Renal pelvis (tissue), 12 donors: ENCODE measurements at places on chromosomes 1 and 21. TPM values are rescaled to one million over a fixed set of nuclear protein-coding genes. Genes with fewer than 3 reads are reported as not detected.

The MSH4 gene
- 0.21 TPM for polyA plus RNA-seq

The MTARC2 gene
- 47.8 TPM for polyA plus RNA-seq

The FCAMR gene
- 6.8 TPM for polyA plus RNA-seq

The FBXO42 gene
- 21.8 TPM for polyA plus RNA-seq

The PRDX6 gene
- 366 TPM for polyA plus RNA-seq

The TCHHL1 gene
- polyA plus RNA-seq, result not detected

The OR6N2 gene
- not detected for polyA plus RNA-seq

The VSIG8 gene
- 0.49 TPM for polyA plus RNA-seq

The C1QTNF12 gene
- 18.4 TPM for polyA plus RNA-seq

The TSPEAR gene
- 1.0 TPM for polyA plus RNA-seq

- DNase-seq, result no peak
These were observed 2.5 kb upstream of the PTGS2 start for GRCh38 chr1:186682736-186683135.

DNA sequence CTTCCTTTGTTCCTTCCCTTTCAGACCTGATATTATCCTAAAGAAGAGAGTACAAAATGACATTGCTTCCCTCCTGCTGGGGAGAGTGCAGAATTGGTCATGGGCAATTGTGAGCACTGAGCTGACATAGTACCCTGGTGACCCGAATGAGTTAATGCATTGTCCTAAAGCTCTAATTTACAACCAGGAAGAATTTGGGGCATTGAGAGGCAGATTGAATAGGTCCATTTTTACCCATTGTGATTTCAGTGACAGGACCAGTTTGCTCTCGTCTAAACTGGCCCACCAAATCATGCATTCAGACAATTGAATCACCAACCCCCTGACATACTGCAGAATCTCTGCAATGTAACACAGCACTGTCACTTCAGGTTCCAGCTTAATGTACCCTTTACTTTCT is 497.4 kb downstream of the DPYD start:
- no peak for DNase-seq

DNA sequence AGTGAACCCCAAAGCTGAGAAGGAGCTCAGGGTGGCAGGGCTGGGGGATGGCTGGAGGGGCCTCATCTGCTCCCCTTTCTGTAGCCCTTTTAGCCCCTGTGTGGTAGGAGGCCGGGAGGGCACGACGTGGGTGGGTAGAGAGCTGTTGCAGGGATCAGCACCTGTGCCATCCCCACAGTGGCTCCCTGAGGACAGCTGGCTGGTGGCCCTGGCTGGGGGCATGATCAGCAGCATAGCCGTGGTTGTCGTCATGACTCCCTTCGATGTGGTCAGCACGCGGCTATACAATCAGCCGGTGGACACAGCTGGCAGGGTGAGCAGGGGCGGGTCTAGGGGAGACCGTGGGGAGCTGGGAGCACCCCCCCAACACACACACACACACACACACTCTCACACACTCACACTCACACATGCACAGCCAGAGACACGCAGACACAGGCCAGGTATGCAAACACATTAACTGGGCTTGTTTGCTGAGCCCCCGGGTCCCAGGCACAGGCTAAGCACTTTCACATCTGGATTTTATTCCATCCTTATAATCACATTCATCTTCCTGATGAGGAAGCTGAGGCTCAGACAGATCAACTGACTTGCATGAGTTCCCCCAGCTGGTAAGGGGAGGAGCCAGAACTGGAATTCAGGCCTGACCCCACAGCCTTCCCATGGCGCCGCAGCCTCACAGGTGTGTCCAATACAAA is 2.5 kb downstream of the SLC25A34 start:
- DNase-seq, result no peak

DNA sequence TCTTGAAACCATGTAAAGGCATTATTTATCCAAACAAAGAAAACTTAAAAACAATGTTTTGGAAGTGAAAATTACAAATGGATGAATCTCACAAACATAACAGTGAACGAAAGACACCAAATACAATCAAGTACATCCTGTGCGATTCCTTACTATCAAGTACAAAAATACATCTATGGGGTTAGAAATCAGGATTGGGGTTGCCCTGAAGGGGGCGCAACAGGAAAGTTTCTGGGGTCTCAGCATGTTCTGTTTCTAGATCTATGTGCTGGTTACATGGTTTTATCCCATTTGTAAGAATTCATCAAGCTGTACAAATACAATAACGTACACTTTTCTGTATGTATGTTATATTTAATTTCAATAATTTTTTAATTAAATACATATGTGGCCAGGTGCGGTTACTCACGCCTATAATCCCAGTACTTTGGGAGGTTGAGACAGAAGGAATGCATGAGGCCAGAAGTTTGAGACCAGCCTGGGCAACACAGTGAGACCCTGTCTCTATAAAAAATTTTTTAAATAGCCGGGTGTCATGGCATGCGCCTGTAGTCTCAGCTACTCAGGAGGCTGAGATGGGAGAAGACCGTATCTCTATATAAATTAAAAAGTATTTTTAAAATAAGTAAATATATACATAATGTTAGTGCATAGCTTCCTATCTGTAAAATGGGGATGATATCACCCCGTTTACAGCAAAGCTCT is 121.5 kb upstream of the SOD1 start:
- DNase-seq, result no peak

DNA sequence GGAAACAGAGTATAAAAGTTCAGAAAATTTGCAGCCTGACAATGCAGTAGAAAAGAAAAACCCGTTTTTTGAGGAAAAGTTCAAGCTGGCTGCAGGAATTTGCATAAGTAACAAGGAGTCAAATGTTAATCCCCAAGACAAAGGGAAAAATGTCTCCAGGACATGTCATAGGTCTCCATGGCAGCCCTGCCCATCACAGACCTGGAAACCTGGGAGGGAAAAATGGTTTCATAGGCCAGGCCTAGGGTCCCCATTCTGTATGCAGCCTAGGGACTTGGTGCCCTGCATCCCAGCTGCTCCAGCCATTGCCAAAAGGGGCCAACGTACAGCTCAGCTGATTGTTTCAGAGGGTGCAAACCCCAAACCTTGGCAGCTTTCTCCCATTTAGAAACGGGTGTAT is 3.6 kb upstream of the KCNT2 start:
- DNase-seq, result no peak

- no peak for DNase-seq
These were observed 15.9 kb upstream of the SKI start for GRCh38 chr1:2212274-2212531.

- DNase-seq, result no peak
These were observed 23.7 kb downstream of the WARS2 start for GRCh38 chr1:119116725-119117124.
